ENCODE measurements at places on chromosomes 2 and 18.

GRCh38 chr2:196324211-196324610 lies 152.8 kb upstream of the STK17B start:
- DNase-seq = no peak

DNA sequence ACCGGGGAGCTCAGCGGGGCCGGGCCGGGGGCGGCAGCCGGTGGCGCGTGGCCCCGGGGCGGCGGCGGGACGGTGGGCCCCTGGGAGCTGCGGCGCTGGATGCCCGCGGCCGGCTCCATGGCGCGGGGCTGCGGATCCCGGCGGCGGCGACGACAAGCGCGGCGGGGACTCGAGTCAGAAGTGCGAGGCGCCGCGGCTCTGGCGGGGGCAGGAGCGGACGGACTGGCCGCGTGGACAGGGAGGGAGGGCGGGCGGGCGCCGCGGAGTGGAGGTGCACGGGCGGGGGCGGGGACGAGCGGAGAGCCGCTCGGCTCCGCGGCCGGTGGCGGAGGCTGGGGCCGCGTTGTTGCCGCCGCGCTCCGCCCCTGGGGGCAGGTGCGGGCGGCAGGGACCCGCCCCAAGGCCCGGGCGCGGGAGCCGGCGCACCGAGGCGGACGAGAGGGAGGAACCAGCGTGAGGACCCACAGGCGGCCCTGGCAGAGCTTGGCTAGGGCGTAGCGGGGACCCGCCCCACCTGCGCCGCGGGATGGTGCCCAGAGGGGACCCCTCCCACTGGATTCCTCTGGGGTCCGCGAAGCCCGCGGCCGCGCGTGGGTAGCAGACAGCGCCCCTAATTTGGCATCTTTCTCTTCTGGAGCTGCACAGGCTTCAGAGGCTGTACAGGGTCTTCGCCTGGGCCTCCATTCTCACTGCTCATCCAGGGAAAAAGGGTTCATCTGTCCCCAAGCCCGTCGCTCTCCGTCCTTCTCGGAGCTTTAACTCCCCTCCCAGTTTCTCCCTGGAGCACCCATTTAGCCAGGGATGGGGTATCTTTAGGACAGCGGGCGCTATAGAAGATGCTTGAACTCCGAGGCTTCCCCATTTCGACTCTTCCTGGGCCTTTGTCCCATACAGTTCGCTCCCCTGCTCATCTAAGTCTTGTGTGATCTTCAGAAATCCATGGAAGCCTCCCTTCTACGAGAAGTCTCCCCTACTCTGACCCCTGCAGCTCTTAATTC lies at the start of gene TMEM163:
Gene TMEM163, minus strand, starts transcription at position 184 of the 998 bp plus-strand sequence.
- DNase-seq = peak; percentile 8

DNA sequence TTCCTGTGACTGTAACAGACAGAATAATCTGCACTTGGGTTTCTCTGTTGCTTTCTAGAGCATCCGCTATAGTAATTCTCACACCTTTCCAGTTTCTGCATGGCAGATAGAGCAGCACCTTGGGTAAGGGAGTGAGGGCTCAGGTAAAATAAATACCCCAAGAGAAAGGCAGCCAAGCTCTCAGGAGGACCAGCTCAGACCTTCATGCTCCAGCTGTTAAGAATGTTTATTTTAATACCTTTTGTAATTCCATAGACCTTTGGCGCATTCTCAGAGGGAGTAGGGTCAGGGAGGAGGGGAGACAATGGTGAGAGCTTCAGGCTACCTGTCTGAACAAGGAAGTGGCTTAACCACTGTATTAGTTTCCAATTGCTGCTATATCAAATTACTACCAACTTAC lies 16.2 kb upstream of the TMEM178A start:
- DNase-seq = no peak

- DNase-seq = no peak
Measured at GRCh38 chr2:121489284-121489683, 41.4 kb upstream of the RNU4ATAC start.

DNA sequence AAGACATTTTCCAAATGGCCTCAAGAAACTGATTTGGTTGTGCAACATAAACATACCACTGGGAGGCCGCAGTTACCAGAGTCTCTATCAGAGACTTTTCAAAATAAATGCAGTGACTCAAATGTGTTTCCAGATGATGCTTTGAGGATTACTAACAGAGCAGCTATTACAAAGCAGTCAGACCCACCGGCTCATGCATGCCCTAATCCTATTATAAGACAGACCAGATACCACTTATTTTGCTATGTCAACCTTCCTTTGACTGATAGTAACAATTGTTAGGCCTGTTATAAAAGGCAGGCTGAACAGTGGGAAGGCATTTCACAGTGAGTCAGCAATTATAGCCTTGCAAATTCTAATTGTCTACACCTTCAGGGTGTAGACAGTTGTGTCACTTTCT lies 217.7 kb downstream of the LRRTM1 start:
- no peak for DNase-seq

DNA sequence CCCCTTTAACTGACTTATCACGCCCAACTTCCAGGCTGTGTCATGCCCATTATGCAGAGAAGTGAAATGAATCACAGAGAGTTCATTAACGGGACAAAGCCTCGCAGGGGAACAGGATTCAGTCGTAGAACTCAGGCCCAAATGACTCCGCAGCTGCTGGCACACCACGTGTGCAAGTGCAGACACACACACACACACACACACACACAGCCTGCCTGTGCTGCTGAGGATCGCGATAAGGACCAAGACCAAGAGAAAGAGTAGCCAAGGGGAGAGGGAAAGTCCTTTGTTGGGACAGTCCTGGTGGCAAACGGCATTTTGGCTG lies 90.0 kb upstream of the TAF1B start:
- DNase-seq = peak; percentile 52

- DNase-seq = no peak
Measured at GRCh38 chr2:96792772-96793749, 23.0 kb upstream of the CNNM3 start.

- no peak for DNase-seq
Measured at GRCh38 chr2:134591526-134591925, 127.3 kb downstream of the TMEM163 start.

- DNase-seq = no peak
Measured at GRCh38 chr2:136248242-136248641, 130.3 kb upstream of the CXCR4 start.

- no peak for DNase-seq
Measured at GRCh38 chr18:71554686-71555085, 989.5 kb downstream of the CBLN2 start.

DNA sequence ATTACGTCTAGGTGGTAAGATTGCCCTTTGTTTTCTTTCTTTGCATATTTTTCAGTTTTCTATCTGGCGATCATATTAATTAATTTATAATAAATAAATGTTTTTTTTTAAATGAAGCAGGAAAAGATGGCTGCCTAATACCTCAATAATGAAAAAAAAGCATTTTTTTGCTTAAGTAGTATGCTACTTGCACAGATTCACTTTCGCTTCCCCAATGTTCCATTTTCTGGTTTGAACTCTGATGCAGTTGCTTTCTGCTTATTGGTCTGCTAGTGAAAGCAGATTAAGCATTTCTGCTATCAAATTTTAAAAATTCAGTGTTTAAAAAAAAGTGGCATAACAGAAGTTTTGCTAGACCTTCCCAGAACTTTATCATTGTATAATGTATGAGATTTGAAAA lies 11.9 kb upstream of the TMEM182 start:
- no peak for DNase-seq

DNA sequence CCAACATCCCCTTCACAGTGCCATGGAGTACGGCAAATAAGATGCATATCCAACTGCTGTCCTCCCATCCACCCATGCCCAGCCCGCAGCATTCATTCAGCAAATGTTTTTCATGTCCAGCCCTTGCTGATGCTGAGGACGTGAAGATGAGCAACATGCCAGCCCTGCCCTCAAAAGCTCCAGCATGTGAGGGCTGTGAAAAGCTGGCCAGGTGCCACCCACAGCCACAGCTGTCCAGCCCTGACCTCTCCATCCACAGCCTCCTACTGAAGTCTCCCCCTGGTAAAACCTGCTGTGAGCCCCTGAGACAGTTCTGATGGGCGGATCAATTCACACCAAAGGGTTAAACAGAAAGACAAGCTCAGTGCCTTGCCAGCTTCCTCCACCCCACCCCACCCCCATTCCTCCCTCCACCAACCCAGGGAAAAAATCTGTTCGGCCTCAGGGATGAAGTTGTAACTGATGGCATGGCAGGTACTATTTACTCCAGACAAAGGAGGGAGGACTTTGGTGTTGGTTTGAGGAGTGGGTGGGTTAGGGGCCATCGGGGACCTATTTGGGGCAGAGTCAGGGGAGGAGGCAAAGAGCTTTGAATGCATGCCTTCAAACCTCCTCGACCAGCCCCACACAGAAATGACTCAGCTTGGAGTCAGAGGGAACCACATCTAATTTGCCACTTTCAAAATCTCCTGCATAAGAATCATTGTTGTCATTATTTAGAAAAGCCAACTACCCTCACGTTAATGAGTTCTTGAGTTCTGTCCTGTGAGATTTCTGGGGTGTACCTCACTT lies 4.3 kb downstream of the ZBTB7C start:
- no peak for DNase-seq

DNA sequence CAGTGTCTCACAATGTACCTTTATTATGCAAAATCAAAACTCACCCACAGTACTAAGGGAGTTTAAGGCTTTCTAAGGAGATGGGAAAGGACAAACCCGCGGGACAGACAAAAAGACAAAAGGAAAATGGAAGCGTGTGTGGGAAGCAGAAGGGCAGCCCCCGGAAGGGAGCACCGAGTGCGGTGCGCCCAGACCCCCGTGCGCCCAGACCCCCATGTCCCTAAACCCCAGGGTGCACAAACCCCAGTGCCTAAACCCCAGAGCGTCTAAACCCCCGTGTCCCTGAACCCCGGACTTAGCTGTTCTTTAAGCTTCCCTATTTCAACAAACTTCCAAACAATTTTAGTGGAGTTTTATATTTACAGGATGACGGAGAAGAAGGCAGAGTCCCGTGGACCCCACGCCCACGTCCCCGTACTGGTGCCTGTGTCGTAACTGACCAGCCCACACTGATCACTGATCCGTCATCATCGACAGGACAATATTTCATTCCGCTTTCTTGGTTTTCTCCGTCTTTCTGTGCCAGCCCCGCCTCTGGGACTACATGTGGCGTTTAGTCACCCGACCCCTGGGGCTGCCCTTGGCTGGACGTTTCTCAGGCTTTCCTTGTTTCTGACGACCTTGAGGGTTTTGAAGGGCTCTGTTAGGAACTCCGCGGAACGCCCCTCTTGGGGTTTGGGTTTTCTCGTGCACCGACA lies 76.9 kb downstream of the RTP5 start:
- no peak for DNase-seq

GRCh38 chr2:81148323-81148722 lies 843.8 kb upstream of the LRRTM1 start:
- no peak for DNase-seq

GRCh38 chr2:173961346-173961705 lies 3.8 kb downstream of the SP3 start:
- no peak for DNase-seq

- no peak for DNase-seq
Measured at GRCh38 chr2:183125659-183126341, 1.6 kb downstream of the NUP35 start.

DNA sequence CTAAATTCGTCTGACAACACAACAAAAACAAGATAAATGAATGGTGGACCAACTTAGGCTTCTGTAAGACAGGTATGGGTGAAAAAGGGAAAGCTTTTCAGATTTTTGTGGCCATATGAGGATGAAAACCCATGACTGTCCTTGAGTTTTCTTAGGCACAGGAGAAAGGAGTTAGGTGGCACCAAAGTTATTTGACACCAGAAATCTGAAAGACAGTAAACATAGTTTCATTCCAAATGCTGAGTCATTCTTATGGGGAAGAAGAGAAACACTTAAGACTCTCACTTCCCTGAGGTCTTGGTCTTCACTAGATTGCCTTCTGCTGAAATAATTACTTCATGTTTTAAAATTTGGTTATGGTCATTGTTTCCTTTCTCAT lies 5.2 kb upstream of the GPD2 start:
- DNase-seq = no peak

GRCh38 chr2:231519975-231520555 lies 10.2 kb downstream of the NMUR1 start:
- DNase-seq = no peak

GRCh38 chr18:38966841-38967240 lies 1401.2 kb upstream of the CELF4 start:
- DNase-seq = no peak

DNA sequence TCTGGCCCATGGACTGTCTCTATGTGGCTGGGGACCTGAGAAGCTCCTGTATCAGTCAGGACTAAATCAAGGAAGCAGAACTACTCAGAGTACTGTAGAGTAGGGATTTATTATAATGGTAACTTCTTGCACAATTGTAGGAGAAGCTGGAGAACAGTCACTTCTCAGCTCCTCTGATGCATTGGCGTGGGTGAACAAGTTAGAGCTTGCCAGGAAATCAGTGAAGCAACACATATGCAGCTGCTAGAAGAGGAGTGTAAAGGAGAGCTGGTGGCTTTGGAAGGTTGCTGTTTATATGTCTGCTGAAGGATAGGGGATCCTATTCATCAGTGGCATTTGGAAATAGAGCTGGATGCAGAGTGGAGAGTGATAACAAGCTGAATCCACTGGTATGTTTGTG lies 215.5 kb upstream of the CWC22 start:
- no peak for DNase-seq

- DNase-seq = peak; percentile 86
Measured at GRCh38 chr2:241762933-241763369, 13.7 kb upstream of the GAL3ST2 start.
